HuH-7 (cell line): ENCODE measurements at places on chromosomes 6 and 20.
A peak's percentile ranks its signal among the peaks of the same experiment; 100 is the strongest.

DNA sequence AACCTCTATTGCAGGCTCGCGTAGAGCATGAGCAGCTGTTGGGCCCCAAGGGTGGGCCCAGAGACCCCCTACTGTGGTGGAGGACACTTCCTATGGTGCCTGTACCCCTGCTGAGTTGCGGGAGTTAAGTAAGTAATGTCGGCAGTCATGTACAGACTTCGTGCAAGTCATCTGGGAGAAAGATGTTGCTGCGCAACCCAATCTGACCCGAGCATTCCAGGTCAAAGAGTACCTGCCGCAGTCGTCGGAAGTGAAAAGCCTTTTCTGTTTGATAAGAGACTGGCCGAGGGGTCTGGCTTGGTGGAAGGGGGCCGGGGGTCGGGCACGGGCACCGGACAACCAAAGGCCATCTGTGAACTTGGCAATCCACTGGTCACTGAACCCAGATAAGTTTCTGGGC is 44.3 kb downstream of the OR2B6 start:
- no peak for DNase-seq

GRCh38 chr6:35396991-35397390 is 54.6 kb downstream of the PPARD start:
- DNase-seq: no peak

DNA sequence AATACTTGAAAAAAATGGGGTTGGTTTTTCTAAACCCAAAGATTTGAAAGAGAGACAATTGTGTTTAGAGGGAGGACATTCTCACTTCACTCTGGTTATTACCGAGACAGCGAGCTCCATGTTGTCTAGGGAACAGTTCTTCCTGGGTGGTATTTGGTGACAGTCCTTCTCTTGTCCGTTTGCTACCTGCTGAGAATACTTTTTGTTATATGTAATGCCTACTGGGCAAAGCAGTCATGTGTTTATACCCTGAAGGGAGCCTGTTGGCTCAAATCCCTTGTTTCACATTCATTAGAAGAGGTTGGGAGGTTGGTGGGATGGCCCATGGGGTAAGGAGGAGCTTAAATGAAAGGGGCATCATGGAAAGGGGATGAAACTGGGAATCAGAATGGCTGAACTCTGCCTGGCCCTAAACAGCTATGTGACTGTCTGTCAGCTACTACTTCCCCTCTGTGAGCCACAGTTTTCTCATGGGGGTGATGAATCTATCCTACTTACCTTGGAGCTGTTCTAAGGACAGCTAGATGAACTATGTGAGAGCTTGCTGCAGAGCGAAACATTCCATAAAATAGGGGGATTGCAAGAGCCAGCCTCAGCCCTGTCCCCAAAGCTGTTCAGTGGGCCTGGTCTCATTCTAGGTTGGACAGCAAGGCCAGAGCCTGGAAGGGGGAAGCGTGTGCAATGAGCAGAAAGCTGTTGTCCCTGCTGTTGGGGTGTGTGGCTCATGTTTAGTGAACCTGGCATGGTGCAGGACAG is 43.5 kb downstream of the FNDC1 start:
- DNase-seq: no peak

GRCh38 chr6:31737991-31738979 is 1.5 kb upstream of the MSH5 start:
- DNase-seq: peak; percentile 68

- no peak for DNase-seq
These were observed 45.4 kb downstream of the SSR1 start for GRCh38 chr6:7267466-7268091.

- DNase-seq: no peak
These were observed 165.2 kb downstream of the DLL1 start for GRCh38 chr6:170125456-170126300.

- peak; percentile 1 for DNase-seq
These were observed 402.1 kb downstream of the EPHA7 start for GRCh38 chr6:93017213-93017612.

GRCh38 chr6:16575655-16576054 is 185.6 kb downstream of the ATXN1 start:
- no peak for DNase-seq

DNA sequence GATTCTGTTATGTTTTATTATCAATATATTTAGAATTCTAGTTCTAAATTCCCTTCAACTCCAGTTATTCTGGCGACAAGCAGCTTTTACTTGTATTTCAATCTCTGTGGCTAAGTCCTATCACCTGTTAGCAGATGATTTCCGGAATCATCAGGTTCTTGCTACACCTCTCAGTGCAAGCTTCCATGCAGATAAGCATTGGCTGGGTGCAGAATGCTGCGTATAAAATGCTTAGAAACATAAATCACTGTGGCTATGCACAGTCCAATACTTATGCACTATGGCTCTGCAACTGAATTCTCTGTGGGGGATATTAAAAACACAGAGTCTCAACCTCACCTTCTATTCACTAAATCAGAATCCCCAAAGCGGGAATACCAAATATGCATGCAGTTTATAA is 720.0 kb downstream of the EYS start:
- no peak for DNase-seq

DNA sequence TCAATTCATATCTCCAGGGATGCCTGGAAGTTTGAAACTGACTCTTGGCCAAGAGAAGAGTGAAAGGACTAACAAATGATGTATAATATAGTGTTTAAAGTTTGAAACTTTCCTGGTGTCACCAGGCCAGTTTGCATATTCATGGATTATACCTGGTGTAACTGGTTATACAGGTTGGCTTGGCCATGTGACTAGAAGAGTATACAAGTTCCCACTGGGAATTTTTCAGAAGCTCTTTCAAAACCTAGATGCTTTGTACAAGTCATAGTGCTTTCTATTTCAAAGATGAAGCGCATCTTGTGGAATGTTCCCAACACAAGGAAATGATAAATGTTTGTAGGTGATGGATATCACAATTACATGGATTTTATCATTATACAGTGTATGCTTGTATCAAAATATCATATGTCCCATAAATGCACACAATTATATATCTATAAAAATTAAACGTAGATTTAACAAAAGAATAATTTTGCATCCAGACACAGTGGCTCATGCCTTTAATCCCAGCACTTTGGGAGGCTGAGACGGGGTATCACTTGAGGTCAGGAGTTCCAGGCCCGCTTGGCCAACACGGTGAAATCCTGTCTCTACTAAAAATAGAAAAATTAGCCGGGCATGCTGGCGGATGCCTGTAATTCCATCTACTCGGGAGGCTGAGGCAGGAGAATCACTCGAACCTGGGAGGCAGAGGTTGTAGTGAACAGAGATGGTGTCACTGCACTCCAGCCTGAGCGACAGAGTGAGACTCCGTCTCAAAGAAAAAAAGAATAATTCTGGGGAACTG is 1420.2 kb downstream of the GRIK2 start:
- no peak for DNase-seq

GRCh38 chr6:25623065-25623464 is 28.9 kb upstream of the SCGN start:
- DNase-seq: no peak

DNA sequence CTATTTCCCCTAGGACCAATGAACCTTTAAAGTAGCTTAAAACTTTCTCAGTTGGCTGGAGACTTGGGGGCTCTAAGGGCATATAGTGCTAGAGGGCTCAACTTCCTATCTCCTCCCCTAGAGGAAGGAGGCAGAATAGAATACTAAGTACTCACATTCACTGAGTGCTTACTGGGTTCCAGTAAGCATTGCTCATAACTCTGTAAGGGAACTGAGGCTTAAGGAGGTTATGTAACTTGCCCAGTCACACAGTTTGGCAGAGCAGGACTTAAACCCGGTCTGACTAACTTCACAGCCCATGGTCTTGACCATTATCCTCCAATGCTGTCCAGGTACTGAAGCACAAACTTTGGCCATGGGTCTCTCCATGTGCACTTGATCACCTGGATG is 12.5 kb downstream of the SESN1 start:
- DNase-seq: no peak

DNA sequence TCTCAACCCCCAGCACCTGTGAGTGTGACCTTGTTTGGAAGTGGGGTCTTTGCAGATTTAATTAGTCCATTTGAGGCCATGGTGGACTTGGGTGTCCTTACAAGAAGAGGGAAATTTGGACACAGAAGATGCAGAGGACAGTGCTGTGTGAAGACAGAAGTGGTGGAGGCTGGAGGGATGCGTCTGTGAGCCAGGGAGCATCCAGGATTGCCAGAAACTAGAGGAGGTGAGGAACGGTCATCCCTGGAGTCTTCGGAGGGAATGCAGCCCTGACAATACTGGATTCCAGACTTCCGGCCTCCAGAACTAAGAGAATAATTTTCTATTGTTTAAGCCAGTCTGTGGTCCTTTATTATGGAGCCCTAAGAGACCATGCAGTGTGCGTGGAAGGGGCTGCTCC is 22.9 kb upstream of the NPBWR2 start:
- DNase-seq: no peak
